Hematopoietic multipotent progenitor cell treated with erythropoietin and hydrocortisone succinate and interleukin-3 and kit ligand, for 17 days (in vitro differentiated cells): ENCODE measurements at places on chromosomes 2 and 18.

GRCh38 chr2:213787869-213788268 is 503.6 kb downstream of the SPAG16 start:
- DNase-seq, result no peak

DNA sequence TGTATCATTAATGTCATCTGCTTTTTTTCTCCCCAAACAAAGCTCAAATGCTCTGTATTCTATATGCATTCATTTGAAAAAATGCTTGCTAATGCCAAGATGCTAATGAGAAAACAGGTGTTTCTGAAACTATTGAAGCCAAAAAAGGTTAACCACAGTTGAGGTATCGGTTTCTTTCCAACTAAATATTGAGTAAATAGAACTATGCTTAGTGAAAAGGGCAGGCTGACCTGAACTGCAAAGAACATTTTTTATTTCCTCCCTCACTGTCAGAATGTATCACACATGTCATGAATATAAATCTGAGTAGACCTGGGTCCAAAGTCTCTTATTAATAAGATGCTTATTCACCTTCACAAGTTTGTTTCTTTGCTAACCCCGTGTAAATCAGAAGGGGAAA is 866.6 kb downstream of the CPS1 start:
- DNase-seq, result no peak

DNA sequence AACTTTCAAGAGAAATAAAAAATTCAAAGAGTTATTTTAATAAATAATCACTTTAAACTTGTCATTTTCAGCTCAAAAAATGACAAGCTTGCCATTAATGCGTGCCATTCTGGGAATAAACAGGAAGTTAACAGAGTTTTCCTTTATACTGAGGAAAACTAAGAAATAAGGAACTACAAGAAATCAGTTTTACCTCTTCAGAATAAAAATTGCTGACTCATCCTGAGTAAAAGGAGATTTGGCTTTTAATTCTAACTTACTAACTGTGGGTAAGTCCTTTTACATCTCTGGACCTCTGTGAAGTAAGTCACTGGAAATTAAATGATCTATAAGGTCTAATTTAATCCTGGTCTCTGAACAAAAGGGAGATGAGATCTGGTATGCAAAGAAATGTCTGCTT is 16.1 kb downstream of the CEBPZ start:
- DNase-seq, result no peak

DNA sequence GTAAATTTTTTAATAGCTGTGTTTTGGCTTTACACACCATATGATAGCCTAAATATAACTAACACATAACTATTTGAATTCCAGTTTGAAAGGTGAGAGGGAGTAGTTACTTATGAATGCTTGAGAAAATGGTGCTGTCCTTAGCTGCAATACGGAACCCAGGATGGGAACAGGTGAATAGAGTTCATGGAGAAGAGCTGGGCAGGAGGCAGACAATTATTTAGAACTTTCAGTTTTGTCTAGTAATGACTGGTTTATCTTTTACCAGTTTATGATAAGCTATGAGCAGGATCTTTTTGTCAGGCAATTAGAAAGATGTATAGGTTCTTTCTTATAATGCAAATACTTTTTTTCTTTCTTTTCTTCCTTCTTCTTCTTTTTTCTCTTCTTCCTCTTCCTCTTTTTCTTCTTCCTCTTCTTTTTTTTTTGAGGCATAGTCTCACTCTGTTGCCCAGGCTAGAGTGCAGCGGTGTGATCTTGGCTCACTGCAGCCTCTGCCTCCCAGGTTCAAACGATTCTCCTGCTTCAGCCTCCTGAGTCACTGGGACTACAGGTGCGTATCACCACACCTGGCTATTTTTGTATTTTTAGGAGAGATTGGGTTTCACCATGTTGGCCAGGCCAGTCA is 25.9 kb downstream of the UBR3 start:
- DNase-seq, result no peak

DNA sequence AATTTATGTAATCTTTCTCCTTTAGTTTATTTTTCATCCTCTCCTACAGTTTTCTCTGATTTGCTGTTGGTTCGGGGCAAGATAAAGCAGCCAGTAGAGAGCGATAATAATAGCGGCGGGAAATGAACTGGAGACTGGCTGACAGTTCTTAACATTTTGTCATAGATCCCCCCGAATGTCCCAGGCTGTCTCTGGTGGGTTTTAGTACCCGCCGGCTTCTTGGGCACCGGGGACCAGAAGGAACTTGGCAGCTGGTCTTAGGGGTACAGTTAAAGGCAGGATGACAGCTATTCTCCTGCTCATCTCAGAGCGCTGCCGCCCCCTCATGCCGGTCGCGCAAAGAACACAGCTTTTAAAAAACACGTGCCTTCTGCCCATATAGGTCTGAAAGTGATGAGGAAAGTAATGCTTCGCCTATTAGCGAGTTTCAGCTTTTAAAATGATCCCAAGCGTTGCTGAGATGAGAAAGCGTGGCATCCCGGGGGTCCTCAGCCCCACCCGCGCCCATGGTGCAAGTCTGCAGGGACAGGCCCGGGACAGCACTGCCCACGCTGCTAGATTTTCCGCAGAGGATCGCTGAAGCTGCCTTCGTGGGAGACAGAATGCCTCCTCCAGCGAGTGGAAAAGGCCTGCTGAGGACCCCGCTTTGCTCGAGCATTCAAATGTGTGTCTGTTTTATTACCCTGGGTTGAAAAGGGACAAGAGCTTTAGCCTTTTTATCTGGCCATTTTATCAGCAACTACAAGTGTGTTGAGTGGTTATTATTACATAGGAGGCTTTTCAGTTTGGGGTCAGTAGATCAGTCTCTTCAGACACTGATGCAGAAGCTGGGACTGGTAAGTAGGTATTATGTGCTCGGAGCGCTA is 3.8 kb downstream of the ONECUT2 start:
- no peak for DNase-seq

- no peak for DNase-seq
Measured at GRCh38 chr2:32756074-32756727, 128.4 kb downstream of the TTC27 start.

GRCh38 chr2:88967844-88968243 is 276.4 kb downstream of the RPIA start:
- no peak for DNase-seq

DNA sequence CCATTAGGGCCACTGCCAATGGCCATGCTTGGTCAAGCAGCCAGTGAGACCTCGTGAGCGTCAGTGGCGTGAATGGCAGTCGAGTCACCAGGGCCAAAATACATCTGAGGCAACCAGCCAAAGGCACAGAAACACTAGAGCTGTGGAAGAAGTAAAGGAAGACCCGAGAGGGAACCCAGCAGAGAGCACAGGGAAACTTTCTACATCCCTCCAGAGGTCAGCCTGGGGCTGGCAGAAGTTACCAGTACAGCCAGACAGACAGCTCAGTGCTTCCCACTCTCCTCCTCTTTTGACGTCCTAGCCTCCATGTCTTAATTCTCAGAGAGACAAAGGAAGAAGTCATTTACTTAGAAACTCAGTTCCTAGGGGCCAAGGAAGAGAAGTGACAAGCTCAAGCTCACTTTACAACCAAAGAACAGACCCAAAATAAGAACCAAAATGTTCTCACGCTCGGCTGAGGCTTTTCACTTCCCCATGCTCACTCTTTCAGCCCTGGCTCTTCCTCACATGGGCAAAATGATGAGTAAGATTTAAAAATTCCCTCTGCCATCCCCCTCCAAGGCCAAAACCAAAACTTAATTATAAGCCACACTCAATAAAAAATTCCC is 8.7 kb downstream of the CYRIA start:
- DNase-seq, result no peak

DNA sequence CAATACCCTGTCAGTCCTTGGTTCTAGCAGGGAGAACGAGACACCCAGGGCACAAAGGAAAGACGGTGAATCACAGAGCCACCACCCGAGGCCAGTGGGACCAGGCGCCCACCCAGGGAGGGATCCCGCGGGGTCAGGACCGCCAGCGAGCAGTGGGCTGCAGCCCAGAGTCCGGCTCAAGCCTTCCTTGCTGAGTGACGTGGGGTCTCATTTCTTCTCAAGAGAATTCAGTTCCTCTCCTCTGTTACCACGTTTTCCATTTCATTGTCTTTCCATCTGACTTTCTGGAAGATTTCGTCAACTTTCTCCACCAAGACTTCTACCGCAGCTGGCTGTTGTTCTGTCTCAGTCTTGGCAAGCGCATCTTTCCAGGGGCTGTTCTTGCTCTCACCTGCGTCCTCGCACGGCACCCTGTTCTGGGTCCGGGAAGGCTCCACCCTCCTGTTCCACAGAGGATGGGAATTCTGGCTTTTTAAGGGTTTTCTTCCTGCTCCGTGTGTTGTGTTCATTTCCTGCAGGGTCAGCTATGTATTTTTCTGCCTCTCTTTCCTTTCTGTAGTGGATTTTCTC is 248.6 kb downstream of the NDUFA10 start:
- DNase-seq, result no peak

GRCh38 chr2:178225006-178225805 is 30.9 kb downstream of the OSBPL6 start:
- no peak for DNase-seq

DNA sequence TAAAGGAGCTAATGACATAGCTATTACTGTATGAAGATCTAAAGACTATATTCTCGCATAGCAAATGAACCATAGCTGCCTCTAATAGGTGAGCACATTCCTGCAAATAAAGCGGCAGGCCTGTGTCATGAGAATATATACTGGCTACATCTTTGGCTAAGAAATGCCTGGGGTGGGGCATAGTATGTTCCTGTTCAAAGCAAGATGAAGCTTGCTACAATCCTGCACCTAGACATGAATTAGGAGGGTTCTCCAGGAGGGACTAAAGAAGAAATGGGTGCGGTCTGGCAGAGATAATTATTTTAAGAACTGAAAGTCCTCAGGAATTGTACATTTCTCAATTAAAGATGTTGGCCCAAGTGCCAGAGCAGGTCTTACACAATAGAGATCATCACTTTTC is 46.8 kb upstream of the PLA2R1 start:
- no peak for DNase-seq

DNA sequence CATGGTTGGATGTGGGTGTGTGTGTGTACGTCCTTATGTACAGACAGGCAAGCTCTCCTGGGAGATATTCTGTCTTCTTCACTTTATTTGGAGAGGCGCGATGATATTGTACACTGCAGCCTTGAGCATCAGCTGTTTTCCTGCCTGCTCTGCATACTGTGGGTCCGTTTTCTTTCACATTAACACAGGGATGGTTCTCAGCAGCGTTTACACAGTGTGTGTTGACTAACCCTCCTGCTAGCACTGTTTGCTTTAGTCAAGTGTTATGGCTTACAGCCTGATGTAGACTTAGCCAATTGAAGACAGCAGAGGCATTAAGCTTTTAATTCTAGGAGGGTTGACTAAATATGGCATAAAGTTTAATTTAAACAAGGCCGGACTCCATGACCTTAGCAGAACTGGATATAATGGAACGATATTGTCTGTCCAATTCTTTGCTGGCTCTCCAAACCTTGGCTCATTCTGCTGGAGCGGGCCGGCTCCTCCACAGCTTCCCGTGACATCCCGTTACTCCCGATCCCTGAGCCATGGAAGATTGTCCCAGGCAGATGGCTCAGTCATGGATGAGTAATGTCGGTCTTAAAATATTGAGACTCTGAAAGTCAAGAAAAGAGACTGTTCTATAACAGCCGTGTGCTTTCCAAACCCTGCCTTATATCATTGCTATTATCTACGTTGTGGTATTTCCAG is 134.7 kb downstream of the TPGS2 start:
- DNase-seq, result no peak

DNA sequence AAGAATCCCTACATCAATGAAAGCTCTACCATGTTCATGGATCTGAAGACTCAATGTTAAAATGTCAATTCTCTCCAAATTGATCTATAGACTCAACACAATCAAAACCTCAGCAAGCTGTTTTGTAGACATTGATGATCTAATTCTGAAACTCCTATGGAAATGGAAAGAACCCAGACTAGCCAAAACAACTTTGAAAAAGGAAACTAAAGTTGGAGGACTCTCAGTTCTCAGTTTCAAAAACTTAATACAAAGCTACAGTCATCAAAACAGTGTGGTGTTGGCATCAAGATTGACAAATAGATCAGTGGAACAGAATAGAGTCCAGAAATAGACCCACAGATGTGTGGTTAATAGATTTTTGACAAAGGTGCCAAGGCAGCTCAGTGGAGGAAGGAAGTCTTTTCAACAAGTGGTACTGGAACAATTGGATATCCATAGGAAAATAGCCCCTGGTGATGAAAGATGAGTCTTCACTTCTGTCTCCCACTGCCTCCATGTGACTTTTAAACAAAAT is 30.4 kb downstream of the LBH start:
- DNase-seq, result no peak

DNA sequence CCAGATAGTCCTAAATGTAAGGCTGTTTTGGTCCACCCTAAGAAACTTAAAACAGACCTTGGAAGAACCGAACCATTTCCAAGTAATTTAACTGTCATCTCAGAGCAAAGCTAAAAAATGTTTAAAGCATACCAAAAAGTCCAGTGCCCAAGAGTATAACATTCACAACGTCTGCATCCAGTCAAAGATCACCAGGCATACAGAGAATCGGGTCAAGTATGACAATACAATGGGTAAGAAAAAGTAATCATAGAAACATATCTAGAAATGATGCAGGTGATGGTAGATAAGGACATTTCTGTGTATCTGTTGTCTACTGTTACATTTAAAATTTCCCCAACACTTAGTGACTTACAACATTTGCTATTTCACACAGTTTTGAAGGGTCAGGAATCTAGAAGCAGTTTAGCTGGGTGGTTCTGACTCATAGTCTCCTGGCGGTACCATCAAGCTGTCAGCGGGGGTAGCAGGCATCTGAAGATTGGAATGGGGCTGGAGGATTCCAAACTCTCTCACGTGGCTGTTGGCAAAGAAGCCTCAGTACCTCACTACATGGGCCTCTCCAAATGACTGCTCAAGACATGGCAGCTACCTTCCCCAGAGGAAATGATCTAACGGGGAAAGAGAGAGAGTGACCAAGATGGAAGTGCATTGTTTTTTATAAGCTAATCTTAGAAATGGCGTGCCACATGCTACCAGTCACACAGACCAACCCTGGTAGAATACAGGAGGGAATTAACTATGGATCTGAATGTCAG is 36.6 kb upstream of the DYNC2LI1 start:
- no peak for DNase-seq

DNA sequence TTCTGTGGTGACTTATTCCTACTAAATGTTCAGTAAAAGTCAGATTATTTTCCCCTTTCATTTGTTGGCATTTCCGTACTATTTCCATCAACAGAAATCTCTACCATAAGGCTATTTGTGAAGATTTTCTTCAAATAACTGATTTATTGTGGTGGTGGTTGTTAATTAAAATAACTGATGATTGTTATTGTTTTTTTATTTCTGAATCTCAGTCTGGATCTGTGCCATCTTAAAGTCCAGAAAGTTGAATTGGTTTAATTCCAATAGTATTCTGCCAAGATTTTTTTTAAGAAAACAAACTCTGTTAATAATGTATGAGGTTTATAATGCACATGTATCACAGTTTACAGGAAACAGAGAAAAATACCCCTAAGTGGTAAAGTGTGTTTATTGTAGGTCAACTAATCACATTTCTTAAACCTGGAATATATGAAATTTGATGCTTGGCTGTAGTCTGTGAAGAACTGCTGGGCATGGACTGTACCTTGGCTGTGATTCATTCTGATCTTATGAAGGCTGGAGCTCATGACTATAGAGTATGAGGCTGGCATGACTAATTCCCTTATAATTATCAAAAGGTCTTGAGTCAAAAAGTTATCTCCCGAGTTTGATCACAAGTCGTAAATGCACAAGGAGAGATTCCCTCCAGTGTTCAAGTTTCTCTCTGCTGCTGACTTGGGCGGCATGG is 134.2 kb upstream of the RND3 start:
- DNase-seq, result no peak
